Umbilical cord (tissue), 2 donors: ENCODE measurements at places on chromosomes 12 and 14. TPM values are rescaled to one million over a fixed set of nuclear protein-coding genes. Genes with fewer than 3 reads are reported as not detected.

PLCZ1 gene
- total RNA-seq, result 21.7 TPM

STRAP gene
- 44.1 TPM for total RNA-seq

LIN7A gene
- 23.4 TPM for total RNA-seq

CCDC184 gene
- total RNA-seq, result 0.72 TPM

P2RX2 gene
- total RNA-seq, result not detected

- DNase-seq, result no peak
Measured at GRCh38 chr14:41558490-41558889, 48.2 kb upstream of the LRFN5 start.

GRCh38 chr14:41120402-41120801 lies 486.3 kb upstream of the LRFN5 start:
- no peak for DNase-seq

DNA sequence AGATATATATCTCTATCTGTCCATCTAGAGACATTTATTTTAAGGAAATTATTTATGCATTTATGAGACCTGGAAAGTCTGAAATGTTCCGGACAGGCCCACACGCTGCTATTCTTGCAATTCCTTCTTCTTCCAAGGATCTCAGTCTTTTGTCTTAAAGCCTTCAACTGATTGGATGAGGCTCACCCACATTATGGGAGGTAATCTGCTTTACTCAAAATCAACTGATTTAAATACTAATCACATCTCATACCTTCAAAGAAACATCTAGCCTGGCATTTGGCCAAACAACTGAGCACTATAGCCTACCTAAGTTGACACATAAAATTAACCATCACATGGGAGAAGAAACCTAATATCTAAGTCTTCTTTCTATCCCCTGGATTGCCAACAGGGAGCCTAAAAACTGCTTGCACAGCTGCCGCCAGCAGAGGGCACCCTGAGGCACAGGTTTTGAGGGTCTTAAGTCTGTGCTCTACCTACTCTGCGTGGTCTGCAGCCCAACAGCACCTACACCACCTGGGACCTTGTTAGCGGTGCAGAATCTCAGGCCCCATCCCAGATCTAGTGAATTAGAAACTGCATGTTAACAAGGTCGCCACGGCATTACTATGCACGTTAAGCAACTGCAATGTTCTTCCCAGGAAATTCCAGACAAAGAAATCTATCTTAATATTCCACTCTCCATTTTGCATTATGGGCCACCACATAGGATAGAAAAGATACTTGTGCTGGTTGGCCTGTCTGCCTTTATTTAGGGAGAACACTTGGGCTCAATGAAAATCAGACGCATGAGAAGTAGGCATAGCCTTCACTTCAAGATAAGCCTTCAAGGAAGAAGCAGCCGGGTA lies 249.7 kb downstream of the FOXG1 start:
- no peak for DNase-seq

- DNase-seq, result no peak
Measured at GRCh38 chr14:28542040-28542439, 224.5 kb upstream of the FOXG1 start.

GRCh38 chr12:81957631-81958030 lies 198.5 kb upstream of the PPFIA2 start:
- no peak for DNase-seq

- peak; percentile 71 for DNase-seq
Measured at GRCh38 chr12:26124446-26125399, at the start of gene BHLHE41. BHLHE41 (minus strand) TSS chr12:26125037; CDS start chr12:26124779, 258 bp downstream.

- no peak for DNase-seq
Measured at GRCh38 chr12:57377103-57377840, 53.6 kb downstream of the R3HDM2 start.

GRCh38 chr12:119176267-119177055 lies 2.3 kb upstream of the HSPB8 start:
- DNase-seq, result peak; percentile 96

DNA sequence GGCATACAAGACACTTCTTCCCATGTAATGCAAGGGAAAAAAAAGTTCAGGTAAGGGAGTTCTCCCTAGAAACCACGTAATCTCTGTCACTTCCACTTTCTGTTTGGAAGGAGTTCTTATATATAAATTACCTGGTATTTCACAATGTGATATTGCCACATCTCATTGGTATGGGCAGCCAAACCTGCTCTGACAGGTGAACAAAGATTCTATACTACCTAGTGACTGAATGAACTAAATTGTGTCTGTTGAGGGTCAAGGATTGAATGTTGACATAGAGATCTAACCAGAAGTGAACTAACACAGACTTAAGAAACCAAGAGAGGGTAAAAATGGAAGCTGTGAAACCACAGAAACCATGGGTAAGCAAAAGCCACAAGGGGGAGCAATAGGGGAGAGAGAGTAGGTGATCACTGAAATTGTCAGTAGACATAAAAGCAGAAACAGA lies 161.3 kb downstream of the RPL10L start:
- DNase-seq, result no peak

GRCh38 chr12:82182601-82183190 lies 175.5 kb downstream of the CCDC59 start:
- no peak for DNase-seq
